ENCODE measurements at places on chromosomes 3 and 15.

DNA sequence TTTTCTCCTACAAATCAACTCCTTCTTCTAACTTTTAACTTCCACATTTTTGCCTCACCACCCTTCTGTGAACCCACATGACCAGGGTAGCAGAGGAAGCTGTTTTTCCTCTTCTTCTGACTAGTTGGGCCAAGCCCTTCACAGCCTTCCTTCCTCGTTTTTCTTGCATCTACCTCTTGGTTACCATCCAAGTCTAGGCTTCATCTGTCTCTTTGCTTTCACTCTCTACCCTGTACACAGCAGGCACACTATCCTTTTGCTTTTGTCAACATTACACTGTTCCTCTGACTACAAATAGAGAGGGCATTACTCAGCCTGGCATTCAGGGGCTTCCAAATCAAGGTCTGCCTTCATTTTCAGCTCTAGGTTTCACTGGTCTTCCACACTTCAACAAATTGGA, 22.0 kb downstream of the SLC9A9 start:
- DNase-seq, result no peak

DNA sequence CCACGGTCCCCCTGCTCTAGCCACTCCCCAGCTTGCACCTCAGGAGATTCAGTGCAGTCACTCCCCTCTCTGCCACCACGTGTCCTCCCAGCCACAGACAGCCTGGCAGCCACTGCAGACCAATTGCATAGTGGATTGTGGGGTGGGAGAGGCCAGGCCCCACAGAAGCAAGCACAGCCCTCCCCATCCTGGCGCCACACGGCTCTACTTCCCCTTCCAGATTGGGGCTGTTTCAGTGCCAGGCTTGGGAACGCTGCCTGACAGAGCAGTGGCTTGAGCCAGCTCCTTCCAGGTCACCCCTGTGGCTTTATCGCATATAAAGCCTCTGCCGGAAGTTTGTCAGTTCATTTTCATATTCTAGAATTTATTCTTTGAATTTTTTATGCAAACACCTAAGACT, 90.7 kb downstream of the TMEM266 start:
- DNase-seq, result no peak

DNA sequence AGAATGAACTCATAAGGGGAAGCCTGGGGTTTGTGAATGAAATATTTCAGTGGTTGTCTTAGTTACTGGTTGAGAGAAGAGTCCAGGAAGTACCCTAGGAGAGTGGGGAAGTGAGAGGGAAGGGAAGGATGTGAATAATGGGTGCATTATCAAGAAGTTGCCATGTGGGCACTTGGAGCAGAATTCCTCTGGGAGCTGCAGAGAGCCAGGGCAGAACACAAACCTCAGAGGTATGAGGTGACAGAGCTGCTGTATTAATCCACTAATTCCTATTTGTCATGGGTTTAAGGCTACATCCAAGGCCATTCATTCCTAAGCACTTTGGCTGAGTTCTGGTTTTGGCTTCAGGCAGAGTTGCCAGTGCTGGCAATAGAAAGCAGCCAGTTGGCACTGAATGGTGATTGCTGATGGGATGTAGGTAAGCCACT, 29.0 kb downstream of the NDUFB4 start:
- DNase-seq, result no peak

GRCh38 chr3:149767720-149768119, 15.4 kb upstream of the COMMD2 start:
- no peak for DNase-seq

DNA sequence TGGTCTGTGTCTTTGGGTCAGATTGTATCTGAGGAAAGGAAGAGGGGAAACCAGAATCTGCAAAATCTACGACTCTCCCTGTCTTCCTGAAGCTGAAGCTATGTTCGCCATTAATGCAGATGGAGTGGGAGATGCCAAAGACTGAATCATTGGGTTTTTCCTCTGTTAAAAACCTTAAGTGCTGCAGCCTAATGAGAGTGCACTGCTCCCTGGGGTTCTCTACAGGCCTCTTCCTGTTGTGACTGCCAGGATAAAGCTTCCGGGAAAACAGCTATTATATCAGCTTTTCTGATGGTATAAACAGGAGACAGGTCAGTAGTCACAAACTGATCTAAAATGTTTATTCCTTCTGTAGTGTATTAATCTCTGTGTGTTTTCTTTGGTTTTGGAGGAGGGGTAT, 24.0 kb downstream of the RMDN3 start:
- DNase-seq, result no peak

- no peak for DNase-seq
Observed at GRCh38 chr3:161273589-161274218, 52.6 kb downstream of the NMD3 start.

Measured in activated CD8-positive, alpha-beta memory T cell treated with anti-CD3 and anti-CD28 coated beads for 1 hour (primary cell).